ENCODE measurements at places on chromosomes 7 and 10.

GRCh38 chr10:78830062-78830975, 238.4 kb upstream of the ZMIZ1 start:
- DNase-seq = no peak

- peak; percentile 46 for DNase-seq
Measured at GRCh38 chr10:105063796-105064195, 422.7 kb downstream of the SORCS3 start.

DNA sequence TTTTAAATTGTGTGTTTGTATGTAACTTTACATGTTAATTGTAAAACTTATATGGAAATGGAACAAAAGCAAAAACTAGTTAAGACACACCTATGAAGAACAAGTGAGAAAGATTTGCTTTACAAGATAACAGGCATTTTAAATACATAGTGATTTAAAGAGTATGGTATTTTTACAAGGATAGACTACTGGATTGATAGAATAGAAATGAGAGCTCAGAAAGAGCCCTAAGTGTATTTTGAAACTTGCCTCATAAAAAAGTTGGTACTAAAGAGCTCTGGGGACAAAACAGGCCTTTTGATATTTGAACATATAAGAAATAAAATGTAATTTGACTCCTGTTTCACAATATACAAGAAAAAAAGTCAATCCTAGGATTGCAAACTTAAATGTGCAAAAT, 928.4 kb downstream of the REEP3 start:
- no peak for DNase-seq

- DNase-seq = no peak
Measured at GRCh38 chr10:115649217-115649616, 556.1 kb downstream of the ATRNL1 start.

- DNase-seq = no peak
Measured at GRCh38 chr10:48363617-48364355, 57.3 kb downstream of the MAPK8 start.

GRCh38 chr10:93745408-93746065, 12.2 kb upstream of the LGI1 start:
- DNase-seq = peak; percentile 35

DNA sequence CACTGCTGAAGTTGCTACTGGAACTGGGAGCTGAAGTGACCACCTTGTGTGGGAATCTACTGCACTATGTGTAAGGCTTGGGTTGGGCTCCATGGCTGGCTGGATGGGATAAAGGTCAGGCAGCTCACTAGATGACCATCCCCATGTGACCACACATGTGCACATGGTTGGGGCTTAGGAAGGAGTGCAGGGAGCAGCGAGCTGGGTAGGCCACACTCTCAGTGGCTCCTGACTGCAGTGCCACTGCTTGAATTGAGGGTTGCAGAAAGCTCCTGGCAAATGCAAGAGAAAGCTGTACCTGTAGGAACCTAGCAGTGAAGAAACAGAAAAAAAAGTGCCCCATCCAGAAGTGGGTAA, 47.5 kb upstream of the AMPH start:
- no peak for DNase-seq

DNA sequence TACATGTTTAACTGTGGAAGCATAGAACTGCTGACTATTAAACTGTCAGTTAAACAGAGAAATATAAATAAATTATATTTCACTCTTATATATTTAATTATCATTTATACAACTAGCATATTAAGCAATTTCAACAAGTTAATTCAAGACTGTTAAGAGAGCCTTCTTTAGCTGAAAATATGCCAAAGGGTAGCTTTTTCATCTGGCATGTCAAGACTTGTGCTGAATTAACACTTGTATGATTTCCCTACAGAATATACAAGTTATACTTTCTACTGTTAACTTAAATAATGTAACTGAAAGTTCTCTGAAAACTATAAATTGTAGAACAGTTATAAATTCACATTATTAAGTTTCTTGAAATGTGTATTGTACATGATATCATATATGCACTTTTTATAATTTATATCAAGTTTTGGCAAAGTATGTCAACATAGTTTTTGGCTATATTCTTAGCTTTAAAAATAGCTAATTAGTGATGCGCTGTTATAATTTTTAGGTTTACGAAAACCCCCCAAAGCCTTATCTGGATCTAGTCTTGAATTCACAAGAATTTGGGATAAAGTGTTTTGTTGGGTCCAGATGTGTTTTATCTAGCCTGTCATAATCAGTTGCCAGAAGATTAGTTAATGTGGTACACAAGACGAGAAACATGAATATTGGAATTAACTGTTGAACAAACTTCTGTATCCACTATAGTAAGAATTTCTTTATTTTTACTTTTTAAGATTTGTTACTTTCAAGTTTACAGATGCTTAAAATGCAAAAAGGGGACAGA, 231.1 kb upstream of the FOXP2 start:
- DNase-seq = no peak

GRCh38 chr7:129796186-129796775, 156.5 kb downstream of the UBE2H start:
- no peak for DNase-seq

GRCh38 chr10:101050208-101051069, 11.3 kb upstream of the KAZALD1 start:
- peak; percentile 81 for DNase-seq

GRCh38 chr10:49153971-49154370, 20.1 kb upstream of the FAM170B start:
- DNase-seq = no peak

- no peak for DNase-seq
Measured at GRCh38 chr7:55549457-55549856, 22.8 kb downstream of the VOPP1 start.

- no peak for DNase-seq
Measured at GRCh38 chr7:20545016-20545415, 70.5 kb upstream of the ABCB5 start.

DNA sequence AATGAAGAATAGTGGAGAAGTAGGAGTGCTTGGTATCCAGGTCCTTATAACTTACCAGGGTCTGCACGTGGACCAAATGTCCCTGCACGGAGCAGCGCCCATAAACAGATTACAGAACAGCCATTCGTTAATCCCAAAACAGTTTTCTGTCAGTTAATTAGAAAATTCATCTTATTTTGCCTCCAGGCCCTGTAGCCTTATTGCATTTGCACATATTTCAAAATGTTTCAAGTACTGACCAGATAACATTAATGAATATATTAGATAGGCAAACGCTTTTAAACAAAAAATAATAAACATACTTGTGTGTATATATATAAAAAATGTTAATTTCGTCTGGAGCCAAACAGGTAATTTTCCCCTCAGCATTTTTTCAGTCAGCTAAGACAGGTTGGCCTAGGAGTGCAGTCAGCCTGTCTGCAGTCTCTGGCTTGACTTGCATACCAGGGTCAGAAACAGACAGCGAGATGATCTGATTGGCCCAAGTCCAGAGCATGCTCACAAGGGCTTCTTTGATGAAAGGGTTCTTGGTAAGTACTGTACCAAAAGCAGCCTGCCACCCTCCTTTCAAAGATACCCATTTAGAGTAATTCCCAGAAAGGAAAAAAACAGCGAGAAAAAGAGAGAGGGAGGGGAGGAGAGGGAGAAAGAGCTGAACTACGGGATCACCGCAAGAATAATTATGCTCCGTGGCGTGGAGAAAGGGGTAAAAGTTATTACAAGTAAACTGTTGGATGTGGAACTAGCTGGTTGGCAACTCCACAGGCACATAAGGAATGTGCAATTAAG, 194.4 kb upstream of the TCF7L2 start:
- no peak for DNase-seq

DNA sequence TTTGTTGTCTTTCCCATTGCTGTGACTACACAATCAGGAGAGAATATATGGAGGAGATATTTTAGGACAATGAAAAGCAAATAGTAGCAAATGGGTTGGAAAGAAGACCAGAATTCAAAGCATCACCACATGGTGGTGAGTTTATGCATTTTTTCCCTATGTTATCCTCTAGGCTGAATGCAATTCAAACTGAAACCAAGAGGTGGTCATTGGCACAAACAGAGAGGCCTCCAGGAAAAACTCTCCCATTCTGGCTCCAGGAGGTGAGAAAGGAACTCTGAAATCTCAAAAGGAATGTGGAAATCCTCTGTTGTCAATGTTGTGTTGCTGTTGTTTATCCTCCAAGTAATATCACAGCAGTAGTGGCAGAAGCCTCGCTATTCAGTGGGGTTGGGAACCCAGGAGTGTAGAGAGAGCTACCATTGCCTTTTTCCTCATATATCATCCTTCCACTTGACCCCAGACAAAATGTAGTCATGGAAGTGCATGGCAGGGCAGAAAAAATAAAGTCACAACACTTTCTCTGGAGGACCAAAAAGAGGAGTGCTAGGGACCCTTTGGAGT, 819.1 kb downstream of the GRID1 start:
- DNase-seq = no peak

DNA sequence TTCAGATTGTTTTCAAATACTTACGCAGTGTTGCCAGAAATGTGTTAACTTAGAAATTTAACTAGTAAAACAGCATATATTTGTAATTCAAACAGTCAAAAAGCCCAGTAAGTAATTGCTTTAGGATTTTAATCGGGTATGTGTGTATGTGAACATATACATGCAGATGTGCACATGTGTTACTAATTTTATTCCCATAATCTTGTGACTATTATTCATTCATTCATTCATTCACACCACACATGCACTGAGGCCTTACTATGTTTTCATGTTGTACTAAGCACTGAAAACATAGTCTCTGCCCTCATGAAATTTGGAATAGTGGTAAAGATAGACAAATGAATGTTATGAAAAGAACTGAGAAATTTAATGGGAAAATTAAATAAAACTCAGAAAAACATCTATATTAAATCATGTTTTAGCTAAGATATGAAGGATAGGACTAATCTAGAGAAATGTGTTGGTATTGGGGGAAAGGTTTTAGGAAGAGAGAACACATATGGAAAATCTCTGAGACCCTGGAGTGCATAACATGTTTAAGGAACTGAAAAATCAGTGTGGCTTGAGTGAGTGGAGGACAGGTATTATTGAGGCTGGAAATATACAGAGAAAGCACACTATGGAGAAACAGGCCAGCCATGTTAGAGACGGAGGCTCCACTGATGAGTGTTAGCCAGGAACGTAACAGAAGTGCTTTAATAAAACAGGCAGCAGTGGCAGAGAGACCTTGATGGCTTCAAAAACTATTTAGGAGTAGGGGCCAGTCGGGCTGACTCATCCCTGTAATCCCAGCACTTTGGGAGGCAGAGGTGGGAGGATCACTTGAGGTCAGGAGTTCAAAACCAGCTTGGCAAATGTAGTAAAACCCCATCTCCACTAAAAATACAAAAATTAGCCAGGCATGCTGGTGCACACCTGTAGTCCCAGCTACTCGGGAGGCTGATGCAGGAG, 80.3 kb downstream of the HDAC9 start:
- no peak for DNase-seq

GRCh38 chr10:52215745-52216361, 98.2 kb upstream of the DKK1 start:
- no peak for DNase-seq

DNA sequence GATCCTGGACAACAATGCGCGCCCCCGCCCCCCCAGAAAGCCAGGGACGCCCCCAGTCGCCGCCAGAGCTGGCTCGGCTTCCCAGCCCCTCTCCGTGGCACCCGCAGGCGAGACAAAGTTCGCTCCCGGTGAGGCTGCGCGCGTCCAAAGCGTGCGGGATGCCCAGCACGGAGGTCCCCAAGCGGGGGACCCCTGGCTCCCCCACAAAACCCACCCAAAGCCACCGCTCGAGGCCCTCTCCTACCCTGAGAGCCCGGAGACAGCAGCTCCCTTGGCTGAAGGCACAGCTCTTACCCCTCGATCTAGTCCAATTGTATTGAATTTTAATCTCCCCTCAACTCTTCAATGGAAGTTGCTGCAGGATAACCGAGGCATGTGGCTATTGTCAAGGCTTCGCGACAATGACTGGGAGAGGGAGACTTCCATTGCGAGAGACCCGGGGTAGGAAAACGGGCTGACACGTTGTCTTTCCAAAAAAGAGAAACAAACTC, 305.3 kb downstream of the PRPF18 start:
- peak; percentile 69 for DNase-seq

DNA sequence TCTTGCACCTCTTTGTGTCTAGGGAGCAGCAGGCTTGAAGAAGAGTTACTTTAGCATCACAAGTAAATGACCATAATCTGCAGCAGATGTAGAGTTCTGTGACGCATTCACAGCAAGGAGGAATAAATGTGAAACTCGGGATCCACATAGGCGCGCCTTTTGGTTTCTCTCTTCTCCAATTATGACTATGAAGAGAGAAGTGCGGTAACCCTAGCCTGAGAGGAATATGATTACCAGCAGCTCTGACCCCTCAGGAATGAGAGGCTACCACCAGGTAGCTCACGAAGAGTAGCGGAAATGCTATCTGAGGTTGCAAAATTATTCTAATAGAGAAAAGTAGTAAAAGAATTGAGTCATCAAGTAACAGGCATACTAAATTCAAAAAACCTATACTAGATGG, 25.2 kb upstream of the DMTF1 start:
- no peak for DNase-seq

- no peak for DNase-seq
Measured at GRCh38 chr10:74137992-74138391, 12.6 kb downstream of the AP3M1 start.

DNA sequence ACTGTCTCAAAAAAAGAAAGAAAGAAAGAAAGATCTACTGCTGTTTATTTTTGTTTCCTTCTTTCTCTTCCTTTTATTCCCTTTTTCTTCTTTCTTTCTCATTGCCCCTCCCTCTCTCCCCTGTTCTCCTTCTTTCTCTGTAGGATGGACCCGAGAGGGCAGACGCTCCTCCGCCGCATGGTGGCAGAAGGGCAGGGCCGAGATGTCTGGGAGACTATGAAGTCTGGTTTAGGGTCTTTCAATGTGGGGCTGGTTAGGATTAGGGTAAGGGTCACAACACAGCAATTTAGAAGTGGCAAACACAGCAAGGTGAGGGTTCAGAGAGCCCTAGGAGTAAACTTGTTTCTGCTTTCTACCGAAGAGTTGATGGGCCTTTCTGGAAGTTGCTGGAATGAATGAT, 45.7 kb upstream of the RASGEF1A start:
- no peak for DNase-seq

DNA sequence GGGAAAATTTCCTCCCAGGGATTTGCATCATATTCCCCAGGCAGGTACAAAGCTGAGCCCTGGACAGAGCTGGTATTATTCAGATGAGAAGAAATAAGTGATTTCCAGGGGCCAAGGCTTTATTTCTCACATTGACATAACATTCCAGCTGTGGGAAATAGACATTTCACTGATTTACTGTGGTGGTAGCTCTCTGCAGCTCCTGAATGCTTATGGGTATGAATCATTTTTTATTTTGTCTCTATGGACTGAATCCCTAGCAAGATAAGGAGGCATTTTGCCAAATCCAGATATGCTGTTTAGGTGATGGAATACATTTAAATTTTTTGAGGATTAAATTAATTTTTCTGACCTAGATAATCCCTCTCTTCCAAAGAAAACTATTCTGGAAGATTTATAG, 97.9 kb downstream of the MTPN start:
- DNase-seq = no peak
